ENCODE measurements at places on chromosomes 6 and 20.

DNA sequence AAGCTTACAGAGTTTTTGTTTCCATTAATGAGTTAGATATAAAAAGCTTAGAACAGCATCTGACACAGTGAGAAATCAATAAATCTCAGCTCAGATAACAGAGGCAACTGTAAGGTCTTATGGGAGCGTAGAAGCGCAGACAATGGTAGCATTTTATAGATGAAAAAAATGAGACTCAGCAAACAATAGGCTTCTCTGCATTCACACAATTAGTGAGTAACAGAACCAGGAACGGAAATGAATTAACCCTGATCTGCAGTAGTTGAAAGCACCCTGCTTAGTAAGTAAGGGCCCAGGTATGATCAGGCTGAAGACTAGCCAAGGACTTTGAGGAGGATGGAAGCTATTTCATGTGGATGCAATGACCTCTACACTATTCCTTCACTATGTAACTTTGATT, 147.2 kb upstream of the EYA4 start:
- no peak for DNase-seq

DNA sequence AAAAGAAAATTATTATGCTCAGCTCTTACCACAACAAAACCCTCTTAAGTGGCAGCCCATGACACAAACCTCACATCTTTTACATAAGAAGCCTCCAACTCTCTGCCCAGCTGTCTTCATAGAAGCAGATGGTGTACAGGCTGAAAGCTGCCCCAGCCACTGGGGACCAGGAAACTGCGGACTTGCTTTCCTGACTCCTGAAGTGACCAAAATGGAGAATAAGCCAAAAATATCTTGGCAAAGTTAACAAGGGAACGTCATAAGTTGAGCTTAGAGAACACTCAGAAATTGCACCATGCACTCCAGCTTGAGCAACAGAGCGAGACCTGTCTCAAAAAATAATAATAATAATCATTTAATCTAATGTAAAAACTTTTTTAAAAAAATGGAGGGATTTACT, 160.3 kb upstream of the CDYL start:
- DNase-seq = no peak

DNA sequence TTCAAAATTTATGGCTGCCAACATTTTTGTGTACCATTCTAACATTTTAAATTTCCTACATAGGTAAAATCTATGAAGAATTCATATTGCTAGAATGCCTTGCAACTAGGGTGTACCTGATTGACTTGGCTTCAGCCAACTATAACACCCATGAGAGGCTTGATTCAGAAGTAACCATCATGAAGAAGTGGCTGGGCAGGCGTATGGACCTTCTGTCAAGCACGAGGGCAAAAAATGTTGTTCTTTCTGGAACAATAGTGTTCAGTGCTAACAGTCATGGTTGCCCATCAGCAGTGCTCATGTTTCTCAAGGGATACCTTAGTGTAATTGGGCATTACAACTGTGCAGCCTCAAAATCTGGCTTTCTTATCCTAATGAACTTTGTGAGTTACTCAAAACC, 42.9 kb downstream of the ID4 start:
- DNase-seq = no peak

- DNase-seq = no peak
Observed at GRCh38 chr6:17525637-17526036, 74.5 kb upstream of the FAM8A1 start.

DNA sequence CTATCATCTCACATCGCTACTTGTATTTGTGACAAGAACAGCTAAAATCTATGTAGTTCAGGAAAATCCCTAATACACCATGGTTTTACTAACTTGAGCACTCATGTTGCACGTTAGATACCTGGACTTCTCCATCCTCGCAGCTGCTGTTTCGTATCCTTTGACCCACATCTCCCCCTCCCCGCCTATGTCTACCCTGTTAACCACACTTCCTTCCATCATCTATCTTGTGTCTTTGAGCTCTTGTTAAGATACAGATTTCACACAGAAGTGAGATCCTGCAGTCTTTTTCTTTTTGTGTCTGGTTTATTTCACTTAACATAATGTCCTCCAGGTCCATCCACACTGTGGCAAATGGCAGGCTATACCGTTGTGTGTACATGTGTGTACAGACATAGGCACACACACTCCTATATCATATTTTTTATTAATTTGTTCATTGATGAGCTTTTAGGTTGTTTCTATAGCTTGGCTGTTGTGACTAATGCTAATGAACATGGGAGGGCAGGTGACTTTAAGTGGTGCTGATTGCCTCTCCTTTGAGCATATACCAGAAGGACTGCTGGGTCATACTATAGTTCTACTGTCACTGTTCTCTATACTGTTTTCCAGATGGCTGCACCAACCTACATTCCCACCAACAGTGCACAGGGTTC, 117.8 kb downstream of the WDR27 start:
- peak; percentile 40 for DNase-seq

DNA sequence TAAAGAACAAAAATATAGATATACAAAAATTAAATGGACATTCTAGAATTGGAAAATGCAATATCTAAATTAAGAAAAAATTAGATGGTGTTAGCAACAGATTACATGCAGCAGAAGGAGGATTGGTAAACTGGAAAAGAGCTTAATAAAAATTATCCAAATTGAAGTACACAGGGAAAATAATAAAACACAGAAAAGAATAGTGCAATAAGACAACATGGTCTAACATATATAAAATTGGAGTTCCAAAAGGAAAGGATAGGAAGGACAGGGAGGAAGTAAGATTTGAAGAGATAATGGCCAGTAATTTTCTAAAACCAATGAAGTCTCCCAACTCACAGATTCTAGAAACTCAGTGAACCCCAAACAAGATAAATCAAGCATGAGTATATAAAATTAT, 194.5 kb downstream of the TBX18 start:
- no peak for DNase-seq

DNA sequence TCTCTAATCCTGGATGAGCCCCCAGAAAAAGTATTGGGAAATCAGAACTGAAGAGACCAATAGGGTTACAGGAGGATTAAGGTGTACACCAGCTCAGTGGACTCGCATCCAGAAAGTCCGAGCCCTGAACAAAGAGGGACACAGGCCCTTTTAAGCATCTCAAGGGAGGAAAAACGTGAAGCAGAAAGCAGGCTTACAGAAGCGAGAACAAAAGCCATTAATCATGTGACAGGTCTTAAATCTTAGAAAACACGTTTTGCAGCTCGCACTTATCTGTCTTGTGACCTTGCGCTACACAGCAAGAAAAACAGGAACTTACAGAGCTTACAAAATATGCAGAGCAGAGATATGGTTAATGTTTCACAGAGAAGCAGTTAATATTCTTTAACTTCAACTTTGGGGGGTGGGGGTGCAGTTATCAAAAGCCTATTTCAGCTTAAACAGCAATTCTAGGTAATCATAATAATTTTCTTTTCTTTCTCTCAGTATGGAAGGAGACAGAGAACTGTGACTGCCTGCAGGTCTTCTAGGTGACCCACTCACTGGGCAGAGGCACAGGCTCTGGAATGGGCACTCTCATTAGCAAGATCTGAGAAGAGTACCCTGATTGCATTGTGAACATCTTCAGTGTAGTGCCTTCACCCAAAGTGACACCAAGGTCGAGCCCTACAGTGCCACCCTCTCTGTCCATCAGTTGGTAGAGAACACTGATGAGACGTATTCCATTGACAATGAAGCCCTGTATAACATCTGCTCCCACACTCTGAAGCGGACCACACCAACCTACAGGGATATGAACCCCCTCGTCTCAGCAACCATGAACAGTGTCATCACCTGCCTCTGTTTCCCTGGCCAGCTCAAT, 65.0 kb upstream of the MOCS1 start:
- no peak for DNase-seq

DNA sequence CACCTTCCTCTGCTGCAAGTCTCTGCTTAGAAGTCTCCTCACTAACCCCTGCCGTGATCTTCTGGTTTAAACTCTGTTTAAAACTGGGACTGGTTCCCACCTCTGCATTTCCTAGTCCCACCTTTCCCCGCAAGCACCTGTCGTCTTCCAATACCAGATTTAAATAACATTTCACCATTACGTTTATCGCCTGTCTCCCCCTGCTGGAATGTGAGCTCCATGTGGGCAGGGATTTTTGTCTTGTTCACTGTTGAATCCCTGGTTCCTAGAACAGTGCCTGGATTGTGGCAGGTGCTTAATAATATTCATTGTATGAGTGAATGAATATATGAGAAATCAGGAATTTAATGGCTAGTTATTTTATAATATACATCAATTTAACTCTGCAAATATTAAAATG, 2.7 kb downstream of the GUCA1A start:
- DNase-seq = no peak

- peak; percentile 57 for DNase-seq
Observed at GRCh38 chr6:143513410-143513809, 1.9 kb upstream of the FUCA2 start.

DNA sequence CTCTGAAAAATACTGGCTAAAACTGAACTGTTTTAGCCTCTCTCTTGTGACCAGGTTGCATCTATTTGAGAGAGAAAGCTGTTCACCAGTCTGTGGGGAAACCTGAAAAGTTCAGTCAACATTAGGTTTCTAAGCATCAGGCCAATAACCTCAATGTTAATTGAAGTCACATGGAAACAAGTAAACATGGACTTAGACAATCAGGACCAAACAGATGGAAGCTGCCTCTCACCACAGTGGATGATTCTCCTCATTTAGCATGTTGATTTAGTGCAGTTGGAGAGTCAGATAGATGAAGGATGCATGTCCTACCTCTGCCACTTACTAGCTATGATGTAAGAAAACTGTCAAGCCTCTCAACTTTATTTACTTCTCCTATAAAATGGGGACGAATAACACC, 18.2 kb downstream of the SCGN start:
- no peak for DNase-seq

GRCh38 chr6:33787346-33787953, 1.5 kb downstream of the LEMD2 start:
- DNase-seq = no peak

DNA sequence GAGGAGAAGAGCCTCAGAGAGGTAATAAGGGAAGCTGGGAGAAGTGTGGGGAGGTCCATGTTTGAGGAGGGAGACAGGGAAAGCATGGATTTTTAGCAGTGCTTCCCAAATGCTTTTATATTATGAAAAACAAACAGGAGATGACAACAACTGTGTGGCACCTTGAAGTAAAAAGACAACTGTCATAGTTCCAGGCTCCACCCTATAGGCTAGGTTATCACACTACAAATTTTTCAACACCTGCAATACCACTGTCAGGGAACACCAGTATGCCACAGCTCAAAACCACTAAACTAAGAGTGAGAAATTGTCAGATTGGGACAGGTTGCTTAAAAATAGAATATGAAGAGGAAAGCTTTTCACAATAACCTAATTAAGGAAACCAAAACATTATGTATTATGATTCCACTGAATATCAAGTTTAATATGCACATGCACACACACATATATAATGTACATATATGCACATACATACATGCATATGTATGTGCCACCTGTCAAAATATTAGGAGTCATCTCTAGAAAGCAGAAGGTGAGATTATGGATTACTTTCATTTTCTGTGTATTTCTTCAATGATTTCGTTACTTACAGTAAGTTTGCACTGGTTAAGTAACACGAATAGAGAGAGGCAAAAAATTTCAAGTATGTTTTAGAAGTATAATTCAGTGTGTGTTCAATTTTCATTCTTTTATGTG, 261.2 kb downstream of the PTPRK start:
- DNase-seq = peak; percentile 38
